ENCODE measurements at places on chromosomes 7 and 10. TPM values are rescaled to one million over a fixed set of nuclear protein-coding genes. Genes with fewer than 3 reads are reported as not detected.

GRCh38 chr10:121870413-121870812 is 57.4 kb downstream of the ATE1 start:
- no peak for DNase-seq

Gene GARS1
- 165 TPM for total RNA-seq

Gene GCC1
- 17.5 TPM for total RNA-seq

GRCh38 chr7:141433698-141434097 is 117.5 kb upstream of the AGK start:
- DNase-seq = no peak

- no peak for DNase-seq
Measured at GRCh38 chr7:7970237-7970530, 1.6 kb downstream of the GLCCI1 start.

- DNase-seq = no peak
Measured at GRCh38 chr7:55448526-55448925, 83.4 kb downstream of the LANCL2 start.

GRCh38 chr10:19902456-19902855 is 86.2 kb downstream of the PLXDC2 start:
- DNase-seq = no peak

- no peak for DNase-seq
Measured at GRCh38 chr10:124621637-124622036, 122.5 kb downstream of the FAM53B start.

DNA sequence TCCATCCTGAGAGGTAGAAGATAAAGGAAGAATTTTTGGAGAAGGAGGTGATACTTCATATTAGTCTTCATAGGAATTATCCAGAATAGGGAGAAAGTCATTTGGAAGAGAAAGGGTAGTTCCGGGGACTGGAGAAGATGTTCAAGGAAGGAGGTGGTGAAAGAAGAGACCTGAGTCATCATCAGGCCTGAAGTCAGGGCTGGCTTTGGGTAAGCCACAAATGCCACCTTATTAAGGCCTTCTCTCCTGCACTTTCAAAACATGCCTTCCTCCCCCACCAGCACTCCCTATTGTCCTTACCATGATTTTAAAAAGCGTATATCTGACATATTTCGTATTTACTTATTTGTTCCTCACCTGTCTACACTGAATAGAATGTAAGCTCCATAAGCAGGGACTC is 112.2 kb upstream of the LRGUK start:
- DNase-seq = no peak

DNA sequence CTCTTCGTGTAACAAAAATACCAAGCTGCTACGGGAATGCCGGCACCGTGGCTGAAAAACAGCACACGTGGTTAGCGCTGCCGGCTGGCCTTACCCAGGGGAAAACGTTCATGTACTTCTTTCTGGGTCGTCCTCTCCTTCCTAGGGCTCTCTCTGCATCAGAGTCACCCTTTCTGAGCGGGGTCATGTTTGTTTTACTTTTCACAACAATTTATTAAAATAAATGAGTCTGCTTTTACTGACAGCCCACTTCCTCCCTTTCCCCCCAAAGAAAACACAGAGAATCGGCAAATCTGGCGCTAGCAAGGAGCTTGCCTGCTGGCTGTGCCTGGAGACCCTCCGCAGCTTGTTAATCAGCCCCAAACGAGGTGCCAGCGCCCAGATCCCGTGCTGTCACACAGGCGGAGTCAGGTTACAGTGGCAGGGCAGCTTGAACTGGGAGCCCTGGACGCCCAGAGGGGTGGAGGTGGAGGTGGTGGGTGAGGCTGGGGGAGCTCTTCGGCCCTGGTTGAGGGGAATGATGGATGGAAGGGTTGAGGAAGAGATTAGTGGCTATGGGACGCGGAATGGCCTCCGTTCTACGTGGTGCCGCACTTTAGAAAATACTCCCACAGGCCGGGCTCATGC is 162.2 kb upstream of the TNS3 start:
- DNase-seq = no peak

DNA sequence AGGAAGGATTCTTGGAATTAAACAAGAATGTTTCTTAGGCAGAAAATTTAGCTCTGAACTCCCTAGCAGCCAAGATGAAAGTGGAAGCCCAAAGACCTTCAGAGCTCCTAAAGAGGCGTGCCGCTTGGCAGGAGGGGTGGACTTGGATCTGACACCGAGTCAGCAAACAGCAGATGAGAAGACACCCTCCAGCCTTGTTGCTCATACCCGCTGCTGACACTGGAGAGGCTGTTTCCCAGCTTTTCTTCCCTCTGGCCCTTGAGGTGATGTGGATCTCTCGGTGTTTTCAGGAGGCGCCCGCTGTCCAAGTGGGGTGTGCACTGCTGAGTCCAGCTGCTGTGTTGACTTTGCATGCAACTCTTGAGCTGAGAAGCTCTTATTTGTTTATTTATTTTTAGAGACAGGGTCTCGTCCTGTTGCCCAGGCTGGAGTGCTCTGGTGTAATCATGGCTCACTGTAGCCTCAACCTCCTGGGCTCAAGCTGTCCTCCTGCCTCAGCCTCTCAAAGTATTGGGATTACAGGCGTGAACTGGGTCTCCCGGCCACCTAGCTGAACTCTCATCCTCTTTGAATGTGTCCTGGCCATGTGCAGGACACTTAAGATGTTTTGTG is 21.5 kb downstream of the SLC18A2 start:
- DNase-seq = no peak

Gene CYP3A7
- total RNA-seq = not detected

Gene SPDYE1
- total RNA-seq = not detected

Gene GNGT1
- not detected for total RNA-seq

Gene LIPA
- total RNA-seq = 32.6 TPM

- no peak for DNase-seq
Measured at GRCh38 chr7:122884186-122884585, 2.1 kb downstream of the CADPS2 start.

DNA sequence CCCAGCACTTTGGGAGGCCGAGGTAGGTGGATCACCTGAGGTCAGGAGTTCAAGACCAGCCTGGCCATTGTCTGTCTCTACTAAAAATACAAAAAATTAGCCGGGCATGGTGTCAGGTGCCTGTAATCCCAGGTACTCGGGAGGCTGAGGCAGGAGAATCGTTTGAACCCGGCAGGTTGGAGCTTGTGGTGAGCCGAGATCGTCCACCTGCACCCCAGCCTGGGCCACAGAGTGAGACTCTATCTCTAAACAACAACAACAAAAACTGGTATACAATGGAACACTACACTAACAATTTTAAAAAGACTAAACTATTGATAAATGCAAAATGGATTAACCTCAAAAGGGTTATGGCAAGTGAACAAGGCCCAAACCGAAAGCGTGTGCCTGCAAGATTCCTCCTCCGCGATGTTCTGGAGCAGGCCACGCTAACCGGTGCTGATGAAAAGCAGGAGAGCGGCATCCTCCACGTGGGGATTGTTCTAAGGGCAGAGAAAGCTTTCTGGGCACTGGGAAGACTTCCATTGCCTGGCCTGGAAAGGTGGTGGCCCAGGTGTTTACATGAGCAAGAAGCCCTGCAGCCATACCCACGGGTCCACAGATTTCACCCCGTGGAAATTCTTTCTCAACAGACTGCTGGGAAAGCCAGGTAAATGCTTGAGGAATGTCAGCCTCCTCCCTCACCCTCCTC is 53.8 kb downstream of the PDGFA start:
- DNase-seq = no peak

- DNase-seq = no peak
Measured at GRCh38 chr10:61942604-61943461, 41.3 kb downstream of the ARID5B start.

DNA sequence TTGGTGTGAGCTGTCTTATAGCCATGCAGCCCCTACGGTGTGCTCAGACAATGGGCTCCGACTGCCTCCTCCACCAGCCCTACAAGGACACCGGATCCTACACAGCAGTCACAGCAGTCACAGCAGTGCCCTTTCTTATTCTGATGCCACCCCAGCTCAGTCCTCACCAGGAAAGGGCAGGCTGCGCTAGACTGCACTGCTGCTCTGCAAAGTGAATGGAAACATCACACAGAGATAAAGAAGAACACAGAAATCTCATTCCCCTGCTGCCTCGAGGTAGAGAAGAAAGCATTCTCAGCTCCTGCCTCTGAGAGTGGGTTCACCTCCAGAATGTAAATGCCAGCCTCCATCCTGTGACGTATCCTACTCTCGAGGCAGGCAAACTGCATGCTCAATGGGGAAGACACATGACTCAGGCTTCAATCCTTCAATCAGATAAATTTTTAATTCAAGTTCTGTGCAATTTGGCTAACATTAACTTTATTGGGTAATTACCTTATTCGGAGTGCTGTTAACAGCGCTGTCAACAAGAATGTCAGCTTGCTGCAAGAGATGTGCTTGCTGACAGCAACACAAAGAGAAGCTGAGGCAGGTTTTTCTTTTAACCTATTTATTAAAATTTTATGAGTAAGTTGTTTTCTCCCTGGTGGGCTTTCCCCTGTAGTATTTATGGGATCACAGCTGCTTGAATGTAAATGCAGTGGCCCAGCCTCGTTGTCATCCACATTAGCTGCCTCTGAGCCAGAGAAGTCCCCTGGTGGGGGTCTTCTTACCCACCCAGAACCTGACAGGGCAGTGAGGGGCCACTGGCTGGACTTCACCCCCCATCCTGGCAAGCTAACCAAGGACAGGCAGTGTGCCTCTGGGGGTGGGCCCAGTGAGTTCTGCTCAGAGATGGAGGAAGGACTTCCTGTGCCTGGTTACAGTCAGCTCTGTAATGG is 241.3 kb upstream of the KMT2E start:
- DNase-seq = no peak

DNA sequence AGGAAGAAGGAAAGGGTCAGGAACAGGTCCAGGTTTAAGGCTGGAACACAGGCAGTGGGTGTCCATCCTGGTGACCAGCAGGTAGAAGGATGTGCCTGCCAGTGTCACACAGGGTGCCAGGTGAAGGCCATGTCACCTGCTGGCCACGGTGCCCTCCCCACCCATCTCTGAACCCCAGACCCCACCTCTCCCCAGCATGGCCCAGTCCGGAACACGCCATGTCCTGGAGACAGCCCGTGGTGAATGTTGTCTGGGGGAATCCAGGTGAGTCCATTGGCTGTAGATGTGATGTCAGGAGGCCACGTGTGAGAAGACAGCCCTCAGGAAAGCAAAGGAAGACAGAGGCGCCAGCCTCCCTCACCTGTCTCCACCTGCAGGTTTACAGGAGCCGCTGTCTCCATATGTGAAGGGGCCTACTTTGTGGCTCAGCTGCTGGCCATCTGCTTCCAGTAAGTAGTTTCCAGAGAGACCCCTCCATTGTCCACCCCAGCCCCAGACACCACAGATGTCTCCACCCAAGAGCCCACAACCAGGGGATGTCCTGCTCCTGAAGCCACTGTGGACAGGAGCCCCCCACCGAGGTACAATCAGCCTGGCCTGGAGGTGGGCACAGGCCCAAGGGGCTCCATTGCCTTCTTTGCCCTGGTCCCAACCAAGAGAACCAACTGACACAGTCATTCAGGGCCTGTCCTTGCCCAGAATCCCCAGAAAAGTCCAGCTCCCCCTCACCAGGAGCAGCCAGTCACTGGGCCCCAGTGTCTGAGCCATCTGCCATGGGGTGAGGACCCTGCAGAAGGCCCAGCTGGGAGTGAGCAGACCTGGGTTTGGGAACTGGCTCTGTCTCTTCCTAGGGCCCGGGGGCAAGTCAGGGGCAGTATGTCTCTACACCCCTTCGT is 20.7 kb downstream of the TMEM72 start:
- DNase-seq = no peak

Gene NEUROD6
- not detected for total RNA-seq

GRCh38 chr10:50538555-50539398 is 85.0 kb downstream of the SGMS1 start:
- no peak for DNase-seq

DNA sequence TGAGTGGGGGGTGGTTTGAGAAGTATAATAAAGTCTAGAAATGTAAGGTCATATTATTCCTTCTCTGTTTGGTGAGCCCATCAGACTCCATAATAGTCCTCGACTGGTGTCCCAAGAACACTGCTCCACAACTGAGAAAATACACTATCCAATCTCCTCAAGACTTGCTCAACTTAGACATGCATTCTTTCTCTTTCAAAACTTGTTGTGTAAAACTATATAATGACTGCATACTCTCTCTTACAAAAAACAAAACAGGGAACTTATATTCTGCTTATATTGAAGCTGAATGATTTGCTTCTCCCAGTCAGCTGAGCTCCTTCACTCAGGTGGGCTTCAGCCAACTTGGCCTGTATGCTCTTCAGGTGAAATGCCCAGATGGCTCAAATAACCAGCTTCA is 204.7 kb downstream of the ZNF365 start:
- DNase-seq = no peak

DNA sequence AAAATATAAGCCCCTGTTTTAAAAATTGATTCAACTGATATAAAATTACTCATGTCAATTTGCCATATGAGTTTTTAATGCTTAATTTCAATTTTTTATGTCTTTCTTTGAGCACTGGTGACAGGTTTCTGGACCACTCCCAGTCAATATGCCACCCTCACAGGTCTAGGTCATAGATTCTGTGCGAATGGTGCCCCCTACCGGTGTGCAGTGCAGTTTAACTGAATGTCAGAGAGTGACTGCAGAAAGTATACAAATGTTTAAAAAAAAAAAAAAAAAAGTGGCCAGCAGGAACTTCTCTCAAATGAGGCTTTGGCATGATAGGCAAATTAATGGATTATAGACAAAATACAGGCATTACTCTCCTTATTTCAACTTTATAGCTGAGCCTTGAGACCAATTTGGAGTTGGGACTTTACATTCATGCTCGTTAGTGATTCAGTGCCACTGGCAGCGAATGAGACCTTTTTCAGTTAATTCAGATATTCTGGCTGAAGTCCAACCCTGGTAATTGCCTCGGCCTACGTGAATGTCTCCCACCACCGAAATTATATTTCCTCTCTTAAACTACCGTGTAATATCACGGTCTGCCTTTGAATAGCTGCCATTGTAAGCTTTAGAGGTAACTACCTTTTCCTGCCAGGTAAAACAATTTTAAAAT is 427.6 kb downstream of the PHTF2 start:
- DNase-seq = peak; percentile 23

- no peak for DNase-seq
Measured at GRCh38 chr7:93562106-93562505, 12.4 kb downstream of the CALCR start.

Gene SPAM1
- not detected for total RNA-seq

Gene HEPACAM2
- total RNA-seq = not detected

Gene CPA2
- total RNA-seq = not detected

DNA sequence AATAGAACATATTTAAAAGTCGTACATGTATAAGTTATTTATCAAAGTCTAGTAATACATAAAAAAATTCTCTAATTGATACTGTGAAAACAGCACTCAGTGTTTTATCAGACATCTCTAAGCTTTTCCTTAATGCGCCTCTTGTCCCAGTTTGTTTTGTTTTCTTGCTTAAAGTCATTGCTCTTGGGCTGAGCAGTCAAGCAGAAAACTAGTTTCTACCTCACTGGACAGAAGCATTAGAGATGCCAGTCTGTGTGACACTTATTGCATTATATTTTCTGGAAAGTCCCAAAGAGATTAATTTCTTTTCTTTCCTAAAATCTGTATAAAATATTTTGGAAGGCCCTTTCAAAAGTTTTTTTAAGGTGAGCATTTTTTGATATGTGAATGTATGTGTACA is 236.2 kb downstream of the PCLO start:
- no peak for DNase-seq

GRCh38 chr7:55043691-55044370 is 25.0 kb downstream of the EGFR start:
- DNase-seq = no peak

Measured in activated CD4-positive, alpha-beta T cell treated with anti-CD3 and anti-CD28 coated beads, Interleukin-2, amount 10 ng/mL, durations not matched to agents 7 days and 5 days (primary cell).